ENCODE measurements at places on chromosomes 5 and 9.

DNA sequence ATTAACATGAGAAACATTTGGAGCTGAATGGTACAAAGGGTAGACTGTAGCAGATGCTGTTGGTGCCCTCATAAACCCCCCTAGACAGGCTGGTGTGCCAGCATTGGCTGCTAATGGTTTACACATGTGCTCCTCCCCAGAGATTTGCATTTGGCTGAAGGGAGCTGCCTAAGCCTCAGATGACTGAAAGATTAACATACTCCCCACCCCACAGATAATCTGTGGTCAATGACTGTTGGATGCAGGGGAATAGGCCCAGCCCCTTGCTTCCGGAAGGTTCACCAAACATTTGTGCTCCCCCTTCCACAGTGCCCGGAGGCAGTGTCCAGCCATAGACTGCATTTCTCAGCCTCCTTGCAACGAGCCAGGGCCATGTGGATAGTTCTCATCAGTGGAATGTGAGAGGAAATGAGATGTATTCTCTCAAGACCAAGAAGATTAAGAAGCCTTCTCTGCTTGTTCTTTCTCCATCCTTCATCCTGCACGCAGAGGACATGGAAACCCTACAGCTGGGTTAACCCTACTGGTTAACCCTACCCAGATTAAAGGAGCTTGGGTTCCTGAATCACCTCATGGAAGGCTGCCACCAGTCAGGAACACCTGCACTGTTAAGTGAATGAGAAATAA lies 79.6 kb downstream of the PHAX start:
- no peak for DNase-seq

DNA sequence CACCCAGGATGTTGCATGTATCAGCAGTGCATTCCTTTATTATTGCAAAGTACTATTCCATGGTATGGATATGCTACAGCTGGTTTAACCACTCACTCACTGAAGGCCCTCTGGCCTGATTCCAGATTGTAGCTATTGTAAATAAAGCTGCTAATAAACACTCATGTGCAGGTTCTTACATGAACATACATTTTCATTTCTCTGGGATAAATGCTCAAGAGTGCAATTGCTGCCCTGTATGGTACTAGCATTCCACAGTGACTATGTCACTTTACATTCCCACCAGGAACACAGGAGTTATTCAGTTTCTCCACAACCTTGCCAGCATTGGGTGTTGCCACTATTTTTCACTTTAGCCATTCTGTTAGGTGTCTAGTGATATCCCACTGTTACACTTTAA lies 267.6 kb downstream of the SPOCK1 start:
- no peak for DNase-seq

GRCh38 chr9:89442981-89443814 lies 54.7 kb downstream of the SEMA4D start:
- DNase-seq, result no peak

DNA sequence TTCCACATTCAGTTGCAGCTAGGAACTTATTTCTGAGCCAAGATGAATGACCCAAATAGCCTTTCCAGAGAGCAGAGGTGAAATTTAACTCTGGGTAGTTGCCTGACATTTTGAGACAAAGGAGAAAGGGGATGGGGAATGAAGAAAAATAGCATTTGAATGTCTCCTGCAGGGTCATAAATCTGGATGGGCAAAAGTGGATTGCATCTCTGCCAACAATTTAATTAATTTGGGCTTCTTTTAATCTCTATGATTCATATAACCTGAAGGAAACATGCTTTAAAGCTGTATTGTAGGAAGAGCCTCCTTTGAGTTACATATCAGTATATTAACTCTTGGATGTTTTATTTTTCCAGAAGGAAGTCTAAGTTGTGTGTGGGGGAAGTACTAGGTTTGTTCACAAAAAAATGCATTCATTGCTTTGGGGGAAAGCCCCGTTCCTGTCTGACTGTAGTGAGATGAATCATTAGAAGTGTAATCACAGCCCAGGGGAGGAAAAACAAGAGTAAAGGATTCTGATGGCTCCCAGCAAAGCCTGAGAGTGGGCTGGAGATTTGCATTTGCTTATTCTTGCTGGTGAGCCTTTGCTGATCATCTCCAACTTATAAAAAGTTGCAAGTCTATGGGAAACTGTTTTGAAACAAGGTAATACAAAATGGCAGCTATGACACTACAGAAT lies 133.0 kb upstream of the IQGAP2 start:
- DNase-seq, result no peak

DNA sequence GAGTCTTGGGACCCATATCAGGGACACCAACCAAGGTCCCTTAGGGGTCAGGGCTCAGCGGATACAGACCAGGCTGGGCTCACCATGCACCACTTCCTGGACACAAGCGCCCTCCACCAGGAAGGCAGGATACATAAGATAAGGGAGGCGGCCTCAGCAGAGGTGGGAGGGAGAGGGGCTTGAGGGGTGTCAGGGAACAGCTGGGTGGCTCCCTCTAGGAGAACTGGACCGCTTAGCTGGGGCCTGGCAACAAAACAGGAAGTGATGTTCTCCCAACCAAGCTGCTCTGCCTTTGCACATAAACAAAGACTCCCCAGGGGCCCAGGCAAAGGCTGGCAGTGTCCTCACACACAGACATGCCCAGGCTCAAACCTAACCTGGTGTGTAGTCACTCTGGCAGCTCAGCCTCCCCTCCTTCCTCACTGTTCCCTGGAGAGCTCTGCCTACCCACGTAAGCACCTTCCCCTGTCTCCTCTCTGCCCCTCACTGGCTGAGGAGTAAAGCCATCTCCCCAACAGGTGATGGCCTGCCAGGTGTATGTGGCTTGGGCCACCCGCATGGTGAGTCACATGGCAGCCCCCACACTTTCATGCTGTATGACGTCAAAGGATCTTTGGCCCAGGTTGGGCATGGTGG lies 5.8 kb upstream of the BICD2 start:
- no peak for DNase-seq

GRCh38 chr9:99356512-99356971 lies 134.5 kb downstream of the SEC61B start:
- DNase-seq, result no peak

DNA sequence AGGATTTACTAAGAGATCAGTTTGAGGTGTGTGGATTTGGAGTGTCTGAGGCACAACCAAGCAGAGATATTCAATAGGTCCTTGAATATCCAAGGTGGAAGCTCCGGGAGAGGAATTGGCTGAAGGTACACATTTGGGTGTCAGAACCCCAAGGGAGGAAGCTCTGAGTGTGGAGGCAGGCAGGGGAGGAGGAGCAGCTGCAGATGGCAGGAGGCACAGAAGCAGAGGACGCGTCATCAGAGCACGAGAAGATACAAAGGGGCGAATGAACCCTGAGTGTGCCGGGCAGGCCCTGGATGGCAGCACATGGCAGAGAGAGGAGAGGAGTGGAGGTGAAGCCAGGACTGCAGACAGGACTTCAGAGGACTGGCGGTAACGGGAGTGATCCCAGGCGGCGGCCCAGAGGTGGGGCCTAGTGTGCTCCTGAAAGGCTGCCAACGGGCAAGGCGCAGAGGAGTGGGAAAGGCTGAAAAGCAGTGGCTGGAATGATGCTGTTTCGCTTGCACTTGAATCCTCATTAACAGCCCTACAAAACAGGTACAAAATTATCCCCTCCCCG lies 179.8 kb downstream of the FANCC start:
- no peak for DNase-seq

DNA sequence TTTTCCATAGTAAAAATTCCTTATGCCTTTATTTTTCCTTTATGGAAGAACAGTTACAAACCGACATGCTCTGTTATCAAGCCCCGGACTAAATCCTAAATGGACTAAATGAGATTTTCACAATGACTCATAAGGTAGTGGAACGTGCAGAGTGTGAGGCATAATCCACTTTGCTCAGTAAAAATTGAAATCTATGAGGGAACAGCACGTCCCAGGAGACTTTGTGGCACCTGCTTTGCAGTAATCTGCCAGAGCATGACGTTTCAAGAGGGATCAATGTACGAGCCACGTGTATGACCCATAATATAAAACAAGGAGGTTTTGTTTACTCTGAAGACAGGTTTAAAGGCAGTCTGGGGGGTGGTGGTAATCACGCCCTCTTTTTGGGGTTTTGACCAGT lies 83.8 kb upstream of the GNA14 start:
- no peak for DNase-seq

- no peak for DNase-seq
Measured at GRCh38 chr9:114235033-114235661, 79.8 kb downstream of the COL27A1 start.

DNA sequence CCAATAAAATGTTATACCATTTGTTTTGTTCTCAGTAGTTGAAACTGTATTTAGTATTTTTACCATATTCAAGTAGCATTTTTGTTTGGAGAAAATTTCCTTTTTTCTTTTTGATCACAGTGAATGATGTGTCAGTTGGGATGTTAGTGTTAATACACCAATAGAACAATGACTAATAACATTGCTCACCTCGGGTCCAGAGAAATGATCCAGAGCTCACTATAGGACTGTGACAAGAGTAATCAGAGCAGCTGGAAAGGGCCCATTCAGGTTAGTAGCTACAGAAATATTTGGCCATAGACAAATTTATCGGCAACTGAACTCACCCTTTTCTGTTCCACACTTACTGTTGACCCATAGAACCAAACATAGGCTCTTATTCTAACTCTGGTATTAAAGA lies 989.2 kb downstream of the TLE4 start:
- DNase-seq, result no peak

DNA sequence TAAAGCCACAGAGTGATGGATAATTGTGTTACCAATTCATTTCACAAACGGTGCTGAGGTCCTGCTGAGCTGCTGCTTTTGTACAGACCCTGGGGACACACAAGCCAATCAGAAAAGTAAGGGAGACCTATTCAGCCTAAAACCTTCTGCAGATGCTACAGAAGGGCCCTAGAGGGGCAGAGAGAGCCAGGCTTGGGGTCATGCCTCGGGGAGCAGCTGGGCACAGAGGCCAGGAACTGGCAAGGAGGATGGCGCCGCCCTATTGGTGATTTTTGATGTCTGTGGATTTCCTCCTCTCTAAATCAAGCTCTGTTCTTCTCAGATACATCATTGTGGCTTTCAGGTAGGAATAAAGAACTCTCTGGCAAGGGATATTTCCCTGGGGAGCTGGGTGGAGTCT lies 181.9 kb downstream of the ZNF462 start:
- DNase-seq, result no peak

GRCh38 chr9:136931611-136932130 lies 12.9 kb downstream of the FBXW5 start:
- DNase-seq, result no peak

DNA sequence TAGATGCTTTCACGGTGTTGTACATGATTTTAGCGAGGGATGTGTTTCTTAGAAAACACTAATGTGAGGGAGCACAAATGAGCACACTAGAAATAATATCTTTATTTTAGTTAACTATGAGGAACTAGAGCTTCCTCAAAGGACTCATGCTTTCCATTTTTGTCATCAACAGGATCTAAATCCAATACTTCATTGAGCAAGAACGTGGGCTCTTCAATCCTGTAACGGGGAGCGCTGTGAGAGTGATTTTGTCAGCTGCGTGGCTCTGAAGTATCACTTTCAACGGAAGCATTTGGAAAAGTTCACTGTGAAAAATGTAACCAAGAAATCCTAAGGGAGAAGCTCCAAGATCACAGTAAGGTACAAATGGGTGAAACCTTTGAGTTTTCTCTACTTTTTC lies 93.2 kb downstream of the LIX1 start:
- no peak for DNase-seq

- no peak for DNase-seq
Measured at GRCh38 chr5:172642926-172643871, 2.1 kb downstream of the NEURL1B start.

DNA sequence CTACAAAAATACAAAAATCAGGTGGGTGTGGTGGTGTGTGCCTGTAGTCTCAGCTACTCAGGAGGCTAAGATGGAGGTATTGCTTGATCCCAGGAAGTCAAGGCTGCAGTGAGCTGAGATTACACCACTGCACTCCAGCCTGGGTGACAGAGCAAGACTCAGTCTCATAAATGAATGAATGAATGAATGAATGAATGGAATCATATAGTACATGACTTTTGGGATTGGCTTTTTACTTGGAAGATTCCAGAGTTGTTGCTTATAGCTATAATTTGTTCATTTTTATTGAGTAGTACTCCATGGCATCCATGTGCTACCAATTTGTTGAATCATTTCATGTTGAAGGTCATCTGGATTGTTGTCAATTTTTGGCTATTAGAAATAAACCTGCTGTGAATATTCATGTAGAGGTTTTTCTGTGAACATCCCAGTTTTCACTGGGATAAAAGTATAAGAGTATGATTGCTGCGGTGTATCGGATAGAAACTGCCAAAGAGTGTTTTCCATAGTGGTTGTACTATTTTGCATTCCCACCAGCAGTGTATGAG lies 19.9 kb downstream of the ERBIN start:
- no peak for DNase-seq

DNA sequence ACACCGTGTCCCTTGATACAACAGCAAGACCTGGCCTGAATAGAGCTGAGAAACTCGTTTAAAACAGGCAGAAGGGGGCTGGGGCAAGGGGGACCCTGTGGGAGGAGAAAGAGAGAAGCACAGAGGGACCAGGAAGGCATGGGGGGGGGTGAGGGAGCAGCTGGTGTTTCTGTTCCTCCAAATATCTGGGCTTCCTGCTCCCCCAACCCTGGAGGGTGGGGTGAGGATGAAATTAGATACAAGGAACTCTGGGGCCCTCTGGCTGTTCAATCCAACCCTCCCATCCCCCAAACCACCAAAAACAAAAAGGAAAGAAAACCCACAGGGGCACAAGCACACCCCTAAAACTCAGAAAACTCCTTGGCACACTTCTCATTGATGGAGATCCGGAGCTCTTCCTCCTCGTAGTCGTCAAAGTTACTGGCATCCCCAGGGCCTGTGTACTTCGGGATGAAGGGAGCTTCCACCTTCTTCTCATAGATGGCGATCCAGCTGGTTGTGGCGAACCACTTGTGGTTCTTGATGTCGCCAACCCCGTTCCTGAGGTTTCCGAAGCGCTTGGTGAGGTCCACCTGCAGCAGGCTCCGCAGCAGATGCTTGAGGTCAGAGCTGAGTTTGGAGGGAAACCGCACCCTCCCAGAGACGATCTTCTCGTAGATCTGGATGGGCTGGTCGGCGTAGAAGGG lies 1.1 kb downstream of the PRKACG start:
- no peak for DNase-seq

- no peak for DNase-seq
Measured at GRCh38 chr5:138722544-138723177, 30.6 kb upstream of the CTNNA1 start.

DNA sequence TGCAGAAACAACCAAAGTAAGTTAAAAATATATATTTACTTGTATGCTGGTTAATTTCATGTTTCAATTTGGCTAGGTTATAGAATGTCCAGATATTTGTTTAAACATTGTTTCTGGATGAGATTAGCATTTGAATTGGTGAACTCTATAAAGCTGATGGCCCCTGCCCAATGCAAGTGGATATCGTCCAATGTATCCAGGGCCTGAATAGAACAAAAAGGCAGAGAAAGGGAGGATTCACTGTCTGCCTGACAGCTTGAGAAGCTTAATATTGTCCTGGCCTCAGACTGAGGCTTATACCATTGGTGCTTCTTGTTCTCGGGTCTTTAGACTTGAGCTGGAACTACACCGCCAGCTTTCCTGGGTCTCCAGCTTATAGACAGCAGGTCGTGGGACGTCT lies 446.7 kb upstream of the ACTBL2 start:
- no peak for DNase-seq

- no peak for DNase-seq
Measured at GRCh38 chr9:36832164-36832795, 201.8 kb downstream of the PAX5 start.
